ENCODE measurements at places on chromosomes 11 and 22.

- DNase-seq: peak; percentile 83
Observed at GRCh38 chr22:50363166-50363802, 20.2 kb downstream of the PPP6R2 start.

GRCh38 chr11:119120639-119121007 is 757 bp upstream of the HINFP start:
- peak; percentile 52 for DNase-seq

GRCh38 chr11:113685654-113686359 is 20.3 kb downstream of the TMPRSS5 start:
- DNase-seq: no peak

DNA sequence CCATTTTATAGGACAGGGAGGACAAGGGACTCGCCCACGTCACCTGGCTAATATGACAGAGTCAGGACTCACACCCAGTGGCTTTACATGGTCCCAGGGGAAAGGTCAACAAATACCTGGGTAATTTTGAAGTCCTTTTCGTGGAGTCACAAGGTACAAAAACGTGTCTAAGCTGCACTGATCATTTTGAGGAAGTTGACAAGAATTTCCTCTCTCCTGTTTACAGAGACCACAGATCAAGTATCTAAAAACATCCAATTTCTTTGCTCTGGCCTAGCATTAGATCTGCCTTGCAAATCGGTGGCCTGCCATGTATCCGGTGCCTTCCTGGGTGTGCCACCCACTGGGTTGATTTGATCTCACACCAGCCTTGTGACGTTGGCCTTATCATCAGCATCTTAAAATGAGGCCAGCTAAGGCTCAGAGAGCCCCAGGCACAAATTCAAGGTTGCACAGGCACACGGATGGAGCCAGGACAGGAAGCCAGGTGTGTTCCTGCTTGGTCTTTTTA is 17.6 kb downstream of the GDPD5 start:
- no peak for DNase-seq

DNA sequence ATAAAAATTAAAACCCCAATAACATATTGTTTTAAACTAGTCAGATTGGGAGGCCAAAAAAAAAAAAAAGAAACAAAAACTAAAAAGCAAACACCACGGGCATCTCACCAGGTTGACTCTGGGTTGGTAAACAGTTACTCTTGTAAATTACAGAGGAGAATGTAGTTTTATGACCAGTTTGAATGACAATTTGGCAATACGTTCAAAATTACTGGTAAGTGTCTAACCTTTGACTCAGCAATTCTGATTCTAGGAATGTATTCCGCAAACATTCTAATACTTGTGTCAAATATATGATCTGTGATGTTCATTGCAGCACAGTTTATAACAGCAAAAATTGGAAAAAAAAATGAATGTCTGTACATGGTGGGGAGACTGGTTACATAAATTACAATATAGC is 1376.0 kb downstream of the TBC1D22A start:
- DNase-seq: no peak

GRCh38 chr11:126404367-126404766 is 48.9 kb downstream of the ST3GAL4 start:
- no peak for DNase-seq

GRCh38 chr11:12162652-12163051 is 52.3 kb downstream of the MICAL2 start:
- no peak for DNase-seq

- DNase-seq: no peak
Observed at GRCh38 chr22:50016988-50017700, 4.6 kb upstream of the IL17REL start.

DNA sequence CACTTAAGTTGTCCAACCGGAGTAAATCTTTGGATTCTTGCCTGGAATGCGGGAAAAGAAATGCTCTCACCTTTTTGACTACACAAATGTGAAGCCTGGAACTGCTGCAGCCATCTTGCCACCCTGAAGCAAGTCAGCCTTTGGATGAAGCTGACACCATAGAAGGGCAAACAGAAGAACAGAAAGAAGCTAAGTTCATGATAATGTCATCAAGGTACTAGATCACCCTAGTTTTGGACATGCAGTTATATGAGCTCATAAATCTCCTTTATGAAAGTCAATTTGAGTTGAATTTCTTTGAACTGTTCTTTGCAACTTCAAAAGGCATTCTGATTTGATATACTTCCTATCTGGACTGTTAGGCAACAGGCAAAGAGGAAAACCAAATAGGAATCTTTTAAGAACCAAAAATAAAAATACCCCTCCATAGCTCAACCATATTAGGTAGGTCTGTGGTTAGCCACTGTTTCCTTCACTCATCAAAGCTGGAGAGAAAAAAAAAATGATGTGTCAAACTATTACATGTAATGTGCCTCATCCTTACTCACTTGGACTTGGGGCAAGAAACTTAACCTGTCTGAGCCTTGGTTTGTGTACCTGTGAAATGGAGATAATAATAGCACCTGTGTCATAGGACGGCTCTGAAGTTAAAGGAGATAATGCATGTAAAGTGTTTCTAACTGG is 91.9 kb downstream of the WT1 start:
- DNase-seq: no peak

DNA sequence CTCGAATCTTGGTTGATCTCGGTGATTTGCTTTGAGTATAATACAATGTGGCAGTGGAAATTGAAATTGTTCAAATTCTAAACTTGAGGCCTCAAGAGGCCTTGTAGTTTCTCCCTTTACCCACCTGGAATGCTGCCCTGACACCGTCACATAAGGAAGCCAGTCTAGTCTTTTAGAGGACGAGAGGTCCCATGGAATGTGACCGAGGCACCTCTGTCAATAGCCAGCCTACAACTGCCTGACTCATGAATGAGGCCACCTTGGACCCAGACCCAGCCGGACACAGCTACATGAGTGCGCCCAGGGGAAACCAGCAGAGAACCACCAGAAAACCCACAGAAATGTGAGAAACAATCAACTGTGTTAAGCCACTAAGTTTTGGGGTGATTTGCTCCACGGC is 52.5 kb downstream of the RPL27A start:
- DNase-seq: no peak

DNA sequence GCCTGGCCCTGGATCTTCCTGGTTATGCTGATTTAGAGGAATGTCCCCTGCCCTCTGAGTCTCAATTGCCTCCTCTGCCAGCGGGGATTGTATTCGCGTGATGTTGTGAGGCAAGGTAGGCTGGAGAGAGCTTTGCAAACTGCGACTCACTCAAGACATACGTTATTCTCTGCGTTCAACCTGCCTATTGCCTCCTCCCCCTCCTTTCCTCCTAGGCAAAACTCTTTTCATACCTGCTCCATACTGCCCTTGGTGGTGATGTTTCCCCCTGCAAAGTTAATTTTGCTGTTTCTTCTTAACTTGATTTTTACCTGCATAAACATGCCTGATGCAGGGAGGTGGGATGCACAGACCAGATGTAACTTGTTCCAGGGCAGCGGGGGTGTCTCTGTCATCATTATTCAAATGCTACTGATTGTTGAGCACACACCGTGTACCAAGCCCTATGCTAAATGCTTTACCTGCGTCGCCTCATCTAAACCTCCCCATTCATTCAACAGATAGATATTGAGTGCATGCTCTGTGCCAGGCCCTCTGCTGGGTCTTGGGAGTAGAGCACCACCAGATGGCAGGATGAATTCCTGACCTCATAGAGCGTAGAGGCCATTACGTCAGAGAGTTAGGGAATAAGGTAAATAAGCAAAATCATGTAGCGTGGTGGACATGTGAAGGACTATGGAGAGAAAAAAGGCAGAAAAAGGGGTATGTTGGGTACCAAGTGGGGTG is 29.0 kb downstream of the SGSM1 start:
- DNase-seq: no peak

GRCh38 chr11:10906521-10906920 is 48.7 kb upstream of the ZBED5 start:
- no peak for DNase-seq

DNA sequence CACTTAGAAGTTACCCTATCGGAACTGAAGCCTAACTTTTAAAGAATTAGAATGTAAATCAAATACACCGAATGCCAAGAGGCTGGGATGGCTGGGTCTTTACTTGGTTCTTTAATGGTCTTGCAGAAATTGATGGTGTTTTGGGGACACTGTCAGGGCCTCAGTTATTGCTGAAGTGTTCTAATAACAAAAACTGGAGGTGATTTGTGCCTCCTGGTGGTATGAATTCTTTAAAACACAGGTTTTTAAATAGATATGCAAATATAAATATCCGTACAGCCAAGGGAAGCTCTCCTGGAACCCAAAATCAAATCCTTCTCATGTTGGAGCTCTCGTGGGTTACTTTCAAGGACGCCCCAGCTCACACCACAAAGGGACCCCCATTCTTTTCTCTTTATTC is 19.3 kb upstream of the TMPRSS5 start:
- no peak for DNase-seq

DNA sequence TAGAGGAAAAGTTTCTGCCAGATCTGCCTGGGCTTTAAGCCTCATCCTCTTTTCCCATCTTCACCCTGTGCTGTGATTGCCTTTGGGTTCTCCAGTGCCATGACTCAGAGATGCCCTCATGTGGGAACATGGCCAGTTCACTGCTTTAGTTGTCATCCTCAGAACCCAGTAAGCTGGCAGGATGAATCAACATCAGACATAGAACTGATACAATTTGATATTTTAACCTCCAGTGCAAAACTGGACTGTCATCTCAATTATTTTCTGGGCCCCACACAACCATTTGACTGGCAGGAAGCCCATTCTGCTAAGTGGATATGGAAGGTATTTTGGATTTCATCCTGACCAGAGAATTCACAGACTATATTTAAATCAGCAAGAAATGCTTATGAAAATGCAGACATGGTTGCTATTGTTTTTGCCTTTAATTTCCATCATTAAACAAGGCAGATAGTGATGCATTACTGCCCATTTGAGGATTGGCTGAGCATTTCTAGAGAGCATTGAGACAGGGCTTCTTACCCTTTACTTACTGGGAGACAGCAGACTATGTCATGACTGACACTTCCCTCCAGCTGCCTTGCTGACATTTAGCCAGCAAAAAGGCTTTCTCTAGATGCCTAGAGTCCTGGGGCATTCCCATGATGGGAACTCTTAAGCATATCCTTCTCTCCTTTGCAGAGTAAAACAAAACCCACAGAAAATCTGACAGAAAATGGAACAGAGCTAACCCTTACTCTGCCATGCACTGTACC is 327.1 kb upstream of the MTNR1B start:
- DNase-seq: peak; percentile 26

DNA sequence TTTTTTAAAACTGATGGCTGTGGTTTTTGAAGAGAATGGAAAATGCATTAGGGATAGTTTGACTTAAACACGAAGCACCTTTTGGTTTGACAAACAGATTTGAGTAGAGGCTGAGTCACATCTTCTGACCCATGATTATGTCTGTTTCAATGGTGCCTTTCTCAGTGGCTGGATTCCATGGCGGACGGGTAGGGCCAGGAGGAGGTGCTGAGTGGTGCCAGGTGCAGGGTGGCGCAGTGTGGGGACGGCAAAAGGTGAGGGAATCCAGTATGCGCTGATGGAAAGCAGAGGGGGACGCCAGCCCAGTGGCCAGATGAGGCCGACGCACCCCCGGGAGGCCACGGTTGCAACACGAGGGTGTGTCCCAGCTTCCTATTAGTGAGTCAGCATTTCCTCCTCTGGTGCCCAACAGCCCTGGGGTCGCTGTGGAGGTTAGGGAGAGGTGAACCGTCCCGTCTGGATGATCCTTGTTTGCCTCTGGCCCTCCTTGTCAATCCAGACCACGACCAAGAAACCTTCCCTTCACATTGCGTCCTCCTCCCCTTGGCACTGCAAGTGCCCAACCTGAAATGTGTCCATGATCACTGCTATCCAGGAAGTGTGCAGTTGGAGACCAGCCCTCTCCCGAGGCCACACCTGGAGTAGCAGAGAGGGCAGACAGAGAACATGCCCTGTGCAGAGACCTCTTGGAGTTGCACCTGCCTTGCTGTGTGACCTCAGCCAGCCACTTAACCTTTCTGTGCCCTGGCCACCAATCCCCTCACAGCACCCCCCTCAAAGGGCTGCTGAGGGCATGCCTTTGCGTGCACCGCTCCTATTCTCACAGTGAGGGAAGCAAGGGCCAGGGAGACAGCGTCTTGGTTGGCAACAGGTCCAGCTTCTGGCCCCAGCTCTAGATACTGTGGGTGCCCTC is 32.5 kb upstream of the ATXN10 start:
- DNase-seq: no peak

DNA sequence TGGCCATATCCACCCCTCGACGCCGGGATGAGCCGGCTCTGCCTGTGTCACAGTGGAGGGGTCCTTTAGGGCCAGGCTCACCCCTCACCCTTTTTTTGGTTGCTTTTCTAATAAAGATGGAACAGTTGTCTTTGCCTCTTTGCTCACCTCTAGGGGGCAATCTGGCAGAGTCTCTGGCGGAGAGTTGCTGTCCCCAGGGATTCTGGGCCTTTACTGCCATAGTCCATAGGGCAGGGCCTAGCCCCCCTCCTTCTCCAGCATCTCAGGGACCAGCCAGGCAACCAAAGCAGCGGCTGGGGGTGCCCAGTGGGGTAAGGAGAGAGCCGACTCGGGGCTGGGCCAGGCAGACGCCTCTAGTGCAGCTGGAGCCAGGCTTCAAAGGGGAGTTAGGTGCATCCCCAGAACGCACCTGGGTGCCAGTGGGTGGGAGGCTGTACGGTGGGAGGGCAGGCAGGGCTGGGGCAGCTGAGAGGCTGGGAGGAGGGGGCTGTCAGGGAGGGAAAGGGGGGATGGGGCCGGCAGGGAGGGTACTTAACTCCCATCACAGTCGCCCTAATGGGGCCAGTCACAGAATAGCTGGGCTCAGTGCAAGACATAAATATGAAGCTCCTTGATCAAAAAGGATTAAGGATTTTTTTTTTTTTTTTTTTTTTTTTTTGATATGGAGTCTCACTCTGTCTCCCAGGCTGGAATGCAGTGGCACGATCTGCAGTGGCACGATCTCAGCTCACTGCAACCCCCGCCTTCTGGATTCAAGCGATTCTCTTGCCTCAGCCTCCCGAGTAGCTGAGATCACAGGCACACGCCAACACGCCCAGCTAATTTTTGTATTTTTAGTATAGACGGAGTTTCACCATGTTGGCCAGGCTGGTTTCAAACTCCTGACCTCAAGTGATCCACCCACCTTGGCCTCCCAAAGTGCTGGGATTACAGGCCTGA is 2.5 kb upstream of the SUSD2 start:
- no peak for DNase-seq

- no peak for DNase-seq
Observed at GRCh38 chr22:46803031-46803880, 40.8 kb downstream of the TBC1D22A start.

GRCh38 chr22:31094021-31094551 is 13.0 kb downstream of the SMTN start:
- DNase-seq: peak; percentile 94

- no peak for DNase-seq
Observed at GRCh38 chr22:49040754-49041467, 786.8 kb downstream of the BRD1 start.

GRCh38 chr11:12372111-12372510 is 5.3 kb upstream of the PARVA start:
- DNase-seq: no peak

- DNase-seq: no peak
Observed at GRCh38 chr11:110061296-110061695, 31.9 kb upstream of the ZC3H12C start.

DNA sequence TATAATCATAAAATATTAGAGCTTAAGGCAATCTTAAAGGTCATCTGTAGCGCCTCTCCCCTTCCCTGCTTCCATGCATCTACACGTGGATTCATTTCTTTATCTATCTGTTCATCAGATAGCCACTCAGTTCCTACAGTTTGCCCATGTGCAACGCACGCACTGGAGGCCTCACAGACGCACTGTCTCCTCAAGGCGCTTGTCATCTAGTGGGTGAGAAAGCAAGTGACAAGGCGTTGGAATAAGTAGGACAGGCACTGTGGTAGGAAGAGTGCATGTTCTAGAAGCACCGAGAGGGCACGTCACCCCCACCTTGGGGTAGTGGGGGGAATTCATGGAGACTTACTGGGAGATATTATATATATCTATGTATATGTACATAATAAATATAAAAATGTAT is 20.8 kb upstream of the JAM3 start:
- DNase-seq: no peak

Measured in NCI-H446 (cell line).